ENCODE measurements at places on chromosomes 12 and 14.

GRCh38 chr12:19710811-19711793, 271.8 kb downstream of the AEBP2 start:
- DNase-seq: no peak

DNA sequence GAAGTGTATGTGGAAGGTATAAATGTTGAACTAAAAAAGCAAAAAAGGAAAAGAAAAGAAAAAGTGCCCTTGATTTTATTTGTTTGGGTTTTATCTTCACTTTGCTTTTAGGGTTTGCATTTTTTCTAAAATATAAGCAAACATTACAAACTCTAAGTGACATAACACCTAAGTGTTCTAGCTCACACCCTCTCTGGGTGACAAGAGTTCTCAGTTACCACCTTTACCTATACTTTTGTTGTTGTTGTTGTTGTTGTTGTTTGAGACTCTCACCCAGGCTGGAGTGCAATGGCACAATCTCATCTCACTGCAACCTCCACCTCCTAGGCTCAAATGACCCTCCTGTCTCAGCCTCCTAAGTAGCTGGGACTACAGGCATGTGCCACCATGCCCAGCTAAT, 13.0 kb downstream of the KLRG1 start:
- DNase-seq: no peak

- DNase-seq: peak; percentile 91
Measured at GRCh38 chr14:74616507-74616906, 4.5 kb upstream of the LTBP2 start.

- DNase-seq: no peak
Measured at GRCh38 chr14:74049876-74050495, 30.8 kb downstream of the BBOF1 start.

- no peak for DNase-seq
Measured at GRCh38 chr12:124964836-124965462, 24.0 kb downstream of the DHX37 start.

DNA sequence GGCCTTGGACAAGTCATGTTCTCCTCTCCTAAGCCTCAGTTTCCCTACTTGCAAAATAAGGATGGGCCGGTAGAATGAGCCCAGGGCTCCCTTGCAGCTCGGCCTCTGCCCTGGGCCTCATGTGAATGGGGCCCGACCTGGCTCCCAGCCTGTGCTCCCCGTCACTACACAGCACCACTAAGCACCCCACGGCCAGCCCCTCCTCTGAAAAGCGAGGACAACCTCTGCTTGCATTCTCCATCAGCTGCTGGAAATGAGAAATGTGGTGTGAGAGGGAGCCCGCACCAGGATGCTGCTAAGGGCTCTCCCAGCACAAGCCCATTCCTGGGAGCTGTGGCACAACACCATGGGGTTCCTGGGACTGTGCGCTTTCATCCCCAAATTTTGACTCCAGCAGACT, 10.2 kb downstream of the SLC25A47 start:
- DNase-seq: no peak

DNA sequence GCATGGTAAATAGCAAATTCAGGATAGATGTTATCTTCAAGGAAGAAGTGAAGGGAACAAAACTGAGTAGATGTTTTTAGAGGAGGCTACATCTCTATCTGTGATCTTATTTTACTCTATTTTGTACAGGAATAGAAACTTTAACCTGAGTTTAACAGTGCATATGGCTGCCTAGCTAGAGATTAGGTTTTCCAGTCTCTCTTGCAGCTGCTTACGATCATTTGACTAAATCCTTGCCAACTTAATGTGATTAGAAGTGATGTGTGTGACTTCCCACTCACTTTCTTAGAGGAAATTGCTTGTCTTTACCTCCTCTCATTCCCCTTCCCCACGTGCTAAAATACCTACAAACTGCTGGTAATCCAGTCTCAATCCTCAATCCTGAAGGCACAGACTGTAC, 26.5 kb upstream of the SLC15A5 start:
- DNase-seq: no peak

GRCh38 chr12:18340786-18341185, 79.5 kb downstream of the PIK3C2G start:
- no peak for DNase-seq

DNA sequence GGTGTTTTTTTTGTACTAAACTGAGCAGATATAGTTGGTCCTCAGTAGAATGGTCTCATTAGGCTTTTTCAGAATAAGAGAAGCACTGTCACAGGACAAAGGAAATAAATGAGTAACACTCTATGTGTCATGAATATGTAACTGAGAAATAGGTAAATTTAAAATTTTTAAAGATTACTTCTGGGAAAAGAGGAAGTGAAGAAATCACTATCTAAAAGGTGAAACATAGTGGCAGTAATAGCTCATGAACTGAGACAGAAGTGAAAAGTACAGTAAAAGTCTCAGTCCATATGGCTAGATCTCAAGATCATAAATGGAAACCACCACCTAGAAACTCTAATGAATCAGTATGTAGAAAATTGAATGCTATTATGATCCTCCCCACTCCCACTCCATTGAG, 89.3 kb upstream of the TTC7B start:
- DNase-seq: no peak

DNA sequence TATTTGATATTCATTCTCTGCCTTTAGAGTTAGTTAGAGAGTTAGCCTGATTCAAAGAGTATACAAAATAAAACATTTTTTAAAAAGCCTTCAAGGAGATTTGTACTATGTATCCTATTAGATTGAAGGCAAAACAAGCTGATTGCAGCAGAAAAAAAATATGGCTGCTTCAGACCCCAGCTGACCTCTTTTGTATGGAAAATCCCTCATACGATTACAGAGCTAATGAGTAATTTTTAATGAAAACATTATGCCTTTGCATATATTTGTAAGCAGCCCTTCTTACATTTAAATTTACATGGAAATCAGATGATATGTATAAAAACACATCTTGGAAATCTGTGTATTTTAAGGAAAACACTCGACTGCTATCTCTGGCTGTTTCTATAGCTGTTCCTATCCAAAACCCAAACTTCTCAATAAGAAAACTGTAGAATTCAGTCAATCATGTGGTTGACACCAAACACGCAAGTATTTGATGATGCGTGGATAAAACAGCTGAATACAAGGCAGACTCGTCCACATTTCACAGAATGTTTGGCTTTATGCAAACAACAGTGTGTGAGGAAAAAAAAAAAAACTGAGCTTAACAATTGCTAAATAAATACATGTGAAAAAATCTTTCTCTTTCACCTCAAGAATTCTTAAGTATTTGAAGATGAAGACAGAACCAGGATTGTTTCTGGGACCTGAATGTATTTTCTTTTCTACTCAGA, 275.3 kb downstream of the EGLN3 start:
- no peak for DNase-seq

DNA sequence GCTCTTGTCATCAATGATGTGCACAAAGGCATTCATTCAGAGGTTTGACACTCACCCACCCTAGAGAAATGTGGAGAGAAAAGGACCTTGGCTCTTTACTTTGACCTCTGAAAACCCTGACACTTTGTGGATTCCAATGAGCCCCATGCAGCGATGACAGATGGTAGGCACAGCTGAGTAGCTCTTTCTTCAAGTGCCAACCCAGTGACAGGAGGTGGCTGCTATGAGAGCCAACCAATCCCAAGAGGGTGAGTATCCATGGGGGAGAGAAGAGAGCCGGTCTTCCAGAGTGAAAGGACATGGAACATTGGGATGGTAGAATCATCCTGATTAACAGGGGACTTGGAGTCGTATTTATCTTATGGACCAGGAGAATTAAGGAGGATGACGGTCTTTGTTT, 17.8 kb downstream of the SLC8A3 start:
- DNase-seq: no peak

GRCh38 chr14:73783107-73783727, 68.4 kb upstream of the PTGR2 start:
- DNase-seq: no peak

- peak; percentile 78 for DNase-seq
Measured at GRCh38 chr12:53508534-53509170, 1.4 kb upstream of the NPFF start.

DNA sequence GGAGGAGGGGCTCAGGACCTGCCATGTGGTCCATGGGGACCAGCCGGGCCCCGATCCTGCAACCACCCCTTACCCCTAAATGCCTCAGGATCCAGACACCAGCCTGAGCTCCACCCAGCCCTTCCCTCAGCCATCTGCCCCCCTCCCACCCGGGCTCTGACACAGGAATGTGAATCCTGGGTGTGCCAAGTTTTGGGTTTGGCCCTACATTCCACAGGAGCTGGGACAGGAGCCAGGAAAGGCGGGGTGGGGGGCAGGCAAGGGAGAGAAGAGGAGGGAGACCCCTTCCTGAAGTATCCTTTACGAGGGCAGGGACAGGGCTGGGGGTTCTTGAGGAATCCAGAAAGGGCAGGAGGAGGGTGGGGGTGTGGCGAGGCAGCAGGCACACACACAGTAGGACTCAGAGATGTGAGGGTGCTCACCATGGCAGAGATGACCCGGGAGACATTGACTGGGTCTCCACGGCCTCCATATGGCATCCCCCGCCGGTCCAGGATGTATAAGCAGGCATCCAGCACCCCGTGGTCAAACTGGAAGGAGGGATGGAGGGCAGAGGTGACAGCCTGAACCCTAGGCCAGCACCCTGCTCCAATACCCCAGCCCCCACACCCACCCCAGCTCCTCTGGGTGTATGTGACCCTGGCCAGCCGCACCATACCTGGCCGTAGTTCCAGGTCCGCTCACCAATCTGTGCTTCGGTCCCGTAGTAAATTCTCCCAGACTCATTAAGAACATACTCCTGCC, 3.5 kb downstream of the TGM1 start:
- peak; percentile 80 for DNase-seq

- no peak for DNase-seq
Measured at GRCh38 chr14:84493779-84494178, 1036.2 kb upstream of the FLRT2 start.

All from NCI-H226 (cell line).